ENCODE measurements at places on chromosomes 3 and 15.
A peak's percentile ranks its signal among the peaks of the same experiment; 100 is the strongest.

DNA sequence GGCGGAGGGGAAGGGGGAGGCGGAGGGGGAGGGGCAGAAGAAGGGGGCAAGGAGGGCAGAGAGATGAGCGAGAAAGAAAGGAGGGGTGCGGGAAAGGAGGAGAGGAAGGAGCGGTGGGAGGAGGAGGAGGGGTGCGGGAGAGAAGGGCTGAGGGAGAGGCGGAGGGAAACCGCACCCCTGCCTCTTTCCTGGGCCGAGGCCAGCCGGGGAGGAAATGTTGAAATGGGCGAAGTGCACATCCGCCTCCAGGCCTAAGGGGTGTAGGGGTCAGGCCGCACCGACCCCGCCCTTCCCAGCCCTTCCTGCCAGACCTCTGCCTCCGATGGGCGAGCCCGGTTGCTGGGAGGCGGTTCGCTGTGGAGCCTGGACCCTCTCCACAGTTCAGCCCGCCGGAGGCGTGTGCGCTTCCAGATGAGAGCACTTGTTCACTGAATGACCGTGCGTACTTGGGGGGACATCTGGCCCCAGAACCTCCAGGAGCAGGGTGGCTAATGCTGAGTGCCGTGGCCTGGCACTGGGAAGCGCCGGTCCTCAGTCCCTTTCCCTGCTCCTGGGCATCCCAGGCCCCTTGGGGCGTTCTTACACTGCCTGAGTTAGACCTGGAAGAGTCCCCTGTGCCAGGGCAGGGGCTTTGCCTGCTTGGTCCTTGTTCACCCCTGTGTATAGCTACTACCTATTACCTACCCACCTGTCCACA is 110.3 kb upstream of the KLF13 start:
- DNase-seq = peak; percentile 74

- no peak for DNase-seq
Observed at GRCh38 chr3:64687086-64687780, 567 bp downstream of the ADAMTS9 start.

DNA sequence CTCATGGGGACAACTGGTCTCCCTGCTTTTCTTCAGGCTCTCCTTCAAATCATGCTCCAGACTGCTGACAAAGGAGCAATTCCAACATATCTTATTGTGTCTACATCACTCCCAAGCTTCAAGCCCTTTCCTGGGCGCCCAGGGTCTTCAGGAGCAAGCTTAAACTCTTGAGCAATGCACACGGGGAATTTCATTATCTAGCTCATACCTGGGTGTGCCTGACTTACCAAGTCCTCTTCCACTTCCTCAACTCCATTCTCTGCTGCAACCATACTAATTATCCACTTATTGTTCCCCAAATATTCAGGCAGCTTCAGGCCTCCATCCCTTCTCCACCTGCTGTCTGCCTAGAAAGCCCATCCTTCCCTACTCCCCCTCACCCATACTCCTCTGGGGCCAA is 50.6 kb downstream of the B3GNT5 start:
- no peak for DNase-seq

DNA sequence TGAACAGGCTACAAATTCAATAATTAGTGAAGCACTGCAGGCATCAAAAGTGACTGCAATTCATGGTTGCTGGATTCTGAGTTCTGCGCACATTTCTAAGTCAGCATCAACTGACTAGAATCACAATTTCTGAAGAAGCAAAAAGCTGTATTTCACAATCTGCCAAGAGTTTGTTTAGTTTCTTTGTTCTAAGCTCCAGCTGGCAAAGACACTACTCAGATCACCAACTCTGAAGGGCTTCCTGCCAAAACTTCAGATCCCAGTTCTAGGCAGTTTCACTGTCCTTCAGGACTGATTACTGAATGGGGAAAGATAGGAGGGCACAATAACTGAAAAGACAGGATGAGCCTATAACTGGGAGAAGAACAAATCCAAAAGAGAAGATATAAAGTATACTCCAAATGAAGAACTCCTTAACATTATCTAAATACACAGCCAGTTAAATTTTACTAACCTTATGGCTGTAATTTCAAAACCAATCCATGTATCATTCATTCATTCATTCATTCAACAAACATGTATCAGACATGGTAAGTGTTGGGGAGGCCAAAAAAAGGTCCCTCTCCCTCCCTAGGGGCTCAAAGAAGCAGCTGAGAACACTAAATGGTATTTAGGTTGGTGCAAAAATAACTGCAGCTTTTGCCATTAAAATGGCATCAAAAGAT is 17.1 kb downstream of the TJP1 start:
- DNase-seq = peak; percentile 59

GRCh38 chr3:46007280-46007679 is 11.7 kb upstream of the FYCO1 start:
- DNase-seq = no peak

- DNase-seq = no peak
Observed at GRCh38 chr3:31714495-31715280, 182.0 kb downstream of the STT3B start.

DNA sequence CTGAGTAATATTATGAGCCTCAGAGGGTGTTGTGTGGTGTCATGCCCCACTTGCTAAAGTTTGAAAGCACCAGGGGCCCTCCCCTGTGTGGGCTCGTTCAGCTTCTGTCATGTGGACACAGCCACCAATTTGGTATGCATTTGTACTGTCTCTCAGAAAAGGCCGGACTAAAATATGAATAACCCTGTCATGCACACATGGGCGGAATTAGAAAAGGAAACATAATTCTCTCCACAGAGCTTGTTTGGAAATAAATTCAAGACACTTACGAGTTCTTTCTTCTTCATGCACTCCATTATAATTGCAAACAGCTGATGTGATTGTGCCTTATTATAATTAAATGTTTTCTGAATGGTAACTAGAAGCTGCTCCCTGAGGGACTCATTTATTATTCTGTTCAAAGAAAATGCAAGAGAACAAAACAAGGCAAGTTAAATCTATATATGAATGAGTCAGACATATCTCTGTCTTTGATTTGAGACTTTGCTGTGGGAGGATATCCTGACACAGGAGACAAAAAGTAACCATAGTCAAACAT is 39.1 kb downstream of the TRPM1 start:
- DNase-seq = peak; percentile 48

DNA sequence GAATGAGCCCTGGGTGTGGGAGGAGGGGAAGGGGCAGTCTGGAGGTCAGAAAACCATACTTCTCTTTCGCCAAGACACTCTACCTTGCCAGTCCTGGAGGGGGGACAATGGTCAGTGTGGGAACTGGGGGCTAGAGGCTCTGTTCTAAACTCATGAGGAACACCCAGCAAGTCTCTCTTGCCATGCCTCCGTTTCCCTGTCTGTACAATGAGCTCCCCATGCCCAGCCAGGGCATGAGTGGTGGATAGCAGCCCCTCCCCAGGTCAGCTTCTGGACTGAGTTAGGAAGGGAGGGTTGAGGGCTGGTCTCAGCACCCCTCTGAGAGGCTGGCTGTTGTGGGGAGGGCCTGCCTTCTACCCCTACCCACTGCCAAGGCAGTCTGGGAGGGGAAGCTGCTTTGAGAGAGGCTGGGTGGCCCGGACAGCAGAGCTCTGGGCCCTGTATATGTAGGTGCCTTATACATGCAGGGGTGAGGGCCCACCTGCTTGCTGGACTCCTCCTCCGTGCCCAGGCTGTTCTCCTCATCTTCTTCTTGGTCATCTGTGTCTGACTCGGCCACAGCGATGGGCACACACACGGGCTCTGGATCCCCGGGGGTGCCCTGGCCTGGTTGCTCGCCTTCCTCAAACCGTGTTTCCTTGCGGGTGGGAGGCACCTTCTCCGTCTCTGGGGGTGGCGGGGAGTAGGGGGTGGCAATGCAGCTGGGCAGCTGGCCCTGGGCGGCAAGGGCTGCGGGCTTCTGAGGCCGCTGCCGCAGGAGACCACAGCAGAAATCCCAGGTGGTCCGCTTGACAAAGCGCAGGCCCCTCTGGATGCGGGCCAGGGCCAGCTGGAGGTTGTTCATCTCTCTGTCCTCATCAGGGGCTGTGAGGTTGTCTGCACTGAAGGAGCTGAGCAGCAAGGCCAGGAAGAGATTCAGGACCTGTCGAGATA is 68.8 kb downstream of the SCN5A start:
- DNase-seq = no peak

DNA sequence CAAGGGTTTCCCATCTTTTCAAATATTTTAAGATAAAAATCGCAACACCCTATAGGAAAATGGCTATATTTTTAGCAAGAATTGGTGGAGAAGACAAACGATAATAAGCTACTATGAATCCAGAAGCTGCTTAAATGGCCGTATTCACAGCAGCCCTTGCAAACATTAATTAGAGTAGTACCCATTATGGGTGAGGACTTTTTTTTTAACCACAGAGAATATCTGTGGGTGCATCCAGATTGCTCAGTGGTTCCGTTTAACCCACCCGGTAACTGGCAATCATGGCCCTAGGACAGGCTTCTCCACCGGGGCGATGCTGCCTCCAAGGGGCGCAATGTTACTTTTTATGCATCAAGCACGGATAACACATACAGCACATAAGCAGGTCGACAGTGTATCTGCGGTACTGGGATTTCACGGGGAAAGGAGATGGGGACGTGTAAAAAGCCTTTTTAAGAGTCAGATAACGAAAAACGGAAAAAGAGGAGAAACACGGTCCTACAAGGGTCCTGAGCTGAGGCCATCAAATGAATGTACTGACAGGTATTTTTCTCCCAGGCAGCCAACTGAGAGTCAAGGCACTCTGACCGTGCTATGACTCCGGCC is 968 bp upstream of the TMEM266 start:
- no peak for DNase-seq

DNA sequence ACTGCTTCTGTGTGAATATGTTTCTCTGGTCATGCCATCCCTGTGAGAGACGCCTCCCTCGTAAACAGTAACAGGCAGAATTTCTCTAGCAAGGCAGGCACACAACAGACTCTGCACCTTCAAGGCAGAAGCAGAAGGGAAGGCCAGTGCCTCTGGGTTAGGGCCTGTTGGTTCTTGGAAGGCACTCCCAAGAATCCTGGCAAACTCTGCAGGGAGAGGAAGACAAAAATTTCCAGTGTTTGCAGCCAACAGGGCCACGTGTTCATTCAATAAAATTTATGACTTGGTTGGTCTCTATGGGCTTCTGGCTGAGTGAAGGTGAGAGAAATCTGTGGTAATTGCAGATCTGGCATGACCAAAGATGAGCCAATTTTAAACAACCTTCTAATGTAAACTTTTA is 39.3 kb downstream of the NFKBIZ start:
- DNase-seq = peak; percentile 26

- DNase-seq = no peak
Observed at GRCh38 chr3:159879598-159879997, 109.0 kb upstream of the IL12A start.

- DNase-seq = peak; percentile 61
Observed at GRCh38 chr15:49848282-49848724, 227.5 kb downstream of the DTWD1 start.

GRCh38 chr3:51703761-51704510 is 2.9 kb upstream of the GRM2 start:
- DNase-seq = no peak

DNA sequence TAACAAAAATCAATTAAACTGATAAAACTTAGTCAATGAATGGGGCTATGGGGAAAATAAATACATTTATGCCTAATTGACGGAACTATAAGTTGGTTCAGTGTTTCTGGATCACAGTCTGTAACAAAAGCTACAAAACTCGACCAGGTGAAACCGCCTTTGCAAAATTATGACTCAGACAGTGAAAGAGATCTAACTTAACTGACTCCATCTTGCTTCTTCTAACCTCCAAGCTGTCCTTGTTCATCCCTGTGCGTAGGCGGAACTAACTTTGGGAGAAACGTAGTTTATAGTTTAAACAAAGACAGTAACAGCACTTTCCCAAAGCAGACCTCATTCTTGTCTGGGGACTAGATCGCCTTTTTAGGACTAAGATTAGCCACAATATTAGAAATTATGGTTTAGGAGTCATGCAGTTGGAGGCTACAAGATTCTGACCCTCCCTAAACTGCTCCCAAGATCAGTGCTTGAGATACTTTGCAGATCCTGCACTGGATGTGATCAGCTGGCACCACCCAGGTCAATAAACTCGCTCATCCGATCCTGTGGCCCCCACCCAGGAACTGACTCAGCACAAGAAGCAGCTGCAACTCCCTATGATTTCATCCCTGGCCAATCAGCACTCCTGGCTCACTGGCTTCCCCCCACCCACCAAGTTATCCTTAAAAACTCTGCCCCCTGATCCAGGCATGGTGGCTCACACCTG is 7.2 kb upstream of the MFGE8 start:
- DNase-seq = no peak

GRCh38 chr15:25846377-25846776 is 16.8 kb downstream of the ATP10A start:
- DNase-seq = no peak

GRCh38 chr3:132246212-132246611 is 71.0 kb upstream of the ACP3 start:
- no peak for DNase-seq

DNA sequence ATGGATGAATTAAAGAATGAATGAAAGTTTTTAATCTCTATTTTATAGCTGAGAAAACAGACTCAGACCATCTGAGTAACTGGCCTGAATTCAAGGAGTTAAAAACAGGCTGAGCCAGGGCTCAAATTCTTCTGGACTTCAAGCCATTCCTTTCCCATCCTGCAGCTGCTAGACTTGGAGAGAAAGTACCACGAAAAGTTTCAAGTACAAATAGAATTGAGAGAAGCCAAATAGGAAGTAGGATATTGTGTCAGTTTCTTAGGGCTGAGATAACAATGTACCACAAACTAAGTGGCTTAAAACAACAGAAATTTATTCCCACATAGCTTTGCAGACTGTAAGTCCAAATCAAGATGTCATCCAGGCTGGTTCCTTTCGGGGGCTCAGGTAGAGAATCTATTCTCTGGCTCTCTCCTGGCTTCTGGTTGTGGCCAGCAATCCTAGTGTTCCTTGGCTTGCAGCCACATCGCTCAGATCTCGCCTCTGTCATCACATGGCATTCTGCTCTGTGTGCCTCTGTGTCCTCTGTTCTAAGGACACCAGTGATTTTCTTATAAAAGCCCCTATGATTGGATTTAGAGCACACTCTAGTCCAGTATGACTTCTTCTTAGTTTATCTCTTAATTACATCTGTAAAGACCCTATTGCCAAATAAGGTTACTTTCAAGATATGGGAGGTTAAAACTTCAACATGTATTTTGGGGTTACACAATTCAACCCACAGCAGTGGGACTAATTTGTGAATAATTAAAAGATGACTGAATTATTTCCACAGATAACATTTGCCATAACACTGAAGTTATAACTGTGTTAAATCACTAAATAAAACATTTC is 25.7 kb upstream of the GOLIM4 start:
- peak; percentile 31 for DNase-seq

DNA sequence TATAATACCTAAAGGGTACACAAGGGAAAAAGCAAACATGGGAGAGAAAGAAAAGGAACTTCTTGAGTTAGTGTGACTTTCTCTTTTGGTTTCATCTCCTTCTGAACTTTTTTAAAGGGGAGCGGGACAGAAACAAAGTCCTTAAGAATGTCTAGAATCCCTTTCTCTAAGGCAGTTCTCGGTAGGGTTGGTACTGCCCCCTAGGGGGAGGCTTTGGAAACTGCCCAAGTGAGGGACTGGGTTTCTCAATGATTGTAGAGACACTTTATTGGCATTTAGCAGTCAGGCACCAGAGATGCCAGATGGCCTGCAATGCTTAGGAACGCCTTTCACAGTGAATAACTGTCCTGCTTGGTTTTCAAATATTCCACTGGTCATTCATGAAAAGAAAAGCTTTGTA is 172.7 kb downstream of the WDR72 start:
- no peak for DNase-seq

- DNase-seq = no peak
Observed at GRCh38 chr3:194548346-194549321, 61.8 kb upstream of the ATP13A3 start.

All from AG20443 (cell line).